ENCODE measurements at places on chromosomes 7 and 10.

DNA sequence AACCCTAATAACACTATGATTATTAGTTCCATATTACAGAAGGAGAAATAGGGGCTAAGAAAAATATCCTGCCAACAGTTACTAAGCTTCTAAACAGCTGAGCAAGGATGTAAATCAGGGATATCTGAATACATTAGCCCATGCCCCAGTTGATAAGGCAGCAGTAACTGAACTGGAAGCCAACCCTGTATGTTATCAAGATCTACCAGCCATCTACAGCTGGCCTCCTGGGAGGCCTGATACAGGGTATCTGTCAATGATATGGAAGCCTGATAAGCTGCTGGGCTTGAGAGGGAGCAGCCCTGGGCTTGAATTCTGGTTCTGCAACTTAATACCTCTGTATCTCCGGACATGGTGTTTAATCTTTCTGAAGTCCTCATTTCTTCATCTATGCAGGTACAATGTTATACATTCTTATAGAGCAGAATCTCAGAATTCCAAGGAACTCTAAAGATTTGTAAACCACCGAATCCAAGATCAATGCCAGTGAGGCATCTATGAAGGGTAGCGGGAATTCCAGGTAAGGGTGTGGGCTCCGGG, 37.9 kb upstream of the AFAP1L2 start:
- no peak for DNase-seq

DNA sequence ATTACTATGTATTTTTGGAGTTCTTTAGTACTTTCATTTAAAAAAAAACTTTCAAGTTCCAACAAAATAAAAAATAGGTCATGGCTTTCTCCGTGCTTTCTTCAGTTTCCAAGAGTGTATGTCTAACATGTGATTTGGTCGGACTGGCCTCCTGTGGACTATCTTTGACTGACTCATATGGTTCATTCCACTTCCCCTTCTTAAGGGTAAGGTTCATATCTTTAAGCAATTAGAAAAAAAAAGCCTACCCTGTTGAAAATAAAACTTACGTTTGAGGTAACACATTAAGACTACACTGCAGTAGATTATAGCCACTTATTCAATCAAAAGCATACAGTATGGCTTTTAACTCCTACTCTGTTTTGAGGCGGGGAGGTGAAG, 112.8 kb upstream of the AHR start:
- DNase-seq: no peak

DNA sequence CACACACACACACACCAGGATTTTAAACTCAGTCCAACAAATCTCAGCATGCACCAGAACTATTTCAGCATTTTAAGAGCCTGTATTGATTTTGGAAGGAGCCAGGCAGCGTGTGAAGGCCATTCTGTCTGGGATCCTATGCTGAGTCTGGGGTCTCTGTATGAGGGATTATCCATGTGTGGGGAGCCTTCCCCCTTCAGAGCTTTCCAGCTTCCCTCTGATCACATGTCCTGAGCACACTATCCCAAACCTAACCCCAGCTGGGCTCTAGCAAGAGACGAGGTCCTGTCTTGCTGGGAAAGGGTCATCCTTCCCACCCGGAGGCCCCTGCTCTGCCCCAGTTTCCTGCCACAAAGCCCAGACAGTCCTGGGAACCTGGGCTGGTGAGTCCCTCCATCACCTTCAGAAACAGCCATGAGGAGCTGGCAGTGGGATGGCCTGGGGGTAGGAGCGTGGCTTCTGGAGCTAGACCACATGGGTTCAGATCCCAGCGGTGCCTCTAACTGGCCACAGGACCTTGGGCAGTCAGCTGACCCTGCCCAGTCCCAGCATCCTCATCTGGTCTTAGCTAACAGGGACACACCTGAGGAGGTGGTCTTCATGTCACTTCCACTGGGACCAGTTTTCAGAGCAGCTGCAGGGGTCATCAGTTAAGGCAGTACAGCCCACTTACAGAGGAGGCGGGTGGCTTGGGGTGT, 79.6 kb upstream of the RET start:
- no peak for DNase-seq

- no peak for DNase-seq
Measured at GRCh38 chr10:106917452-106918055, 247.0 kb downstream of the SORCS1 start.

DNA sequence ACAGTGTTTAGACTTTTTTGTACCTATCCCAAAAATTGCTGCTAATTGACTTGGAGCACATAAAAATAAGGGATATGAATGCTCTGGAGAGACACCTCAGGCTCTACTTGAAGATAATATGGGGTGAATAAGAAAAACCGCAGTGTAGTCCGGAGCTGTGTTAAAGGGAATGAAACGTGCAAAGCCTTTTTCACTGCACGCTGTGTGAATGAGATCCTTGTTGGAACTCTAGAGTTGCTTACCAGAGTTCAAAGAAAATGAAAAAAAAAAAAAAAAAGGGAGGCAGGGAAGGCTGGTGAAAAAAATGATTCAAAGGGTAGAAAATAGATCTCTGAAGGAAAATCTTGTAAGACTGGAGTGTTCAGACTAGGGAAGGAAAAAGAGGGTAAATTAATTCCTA, 226.6 kb downstream of the LRMDA start:
- no peak for DNase-seq

- DNase-seq: no peak
Measured at GRCh38 chr7:126119981-126120380, 1132.8 kb downstream of the GRM8 start.

GRCh38 chr10:79927111-79927828, 21.6 kb downstream of the SFTPD start:
- no peak for DNase-seq

- DNase-seq: no peak
Measured at GRCh38 chr7:87226495-87226894, 7.0 kb upstream of the TMEM243 start.

GRCh38 chr10:122159141-122159970, 111.7 kb upstream of the BTBD16 start:
- no peak for DNase-seq

- DNase-seq: peak; percentile 40
Measured at GRCh38 chr7:44072364-44073231, 7.2 kb upstream of the PGAM2 start.

- DNase-seq: no peak
Measured at GRCh38 chr7:78993341-78993740, 460.1 kb downstream of the MAGI2 start.

DNA sequence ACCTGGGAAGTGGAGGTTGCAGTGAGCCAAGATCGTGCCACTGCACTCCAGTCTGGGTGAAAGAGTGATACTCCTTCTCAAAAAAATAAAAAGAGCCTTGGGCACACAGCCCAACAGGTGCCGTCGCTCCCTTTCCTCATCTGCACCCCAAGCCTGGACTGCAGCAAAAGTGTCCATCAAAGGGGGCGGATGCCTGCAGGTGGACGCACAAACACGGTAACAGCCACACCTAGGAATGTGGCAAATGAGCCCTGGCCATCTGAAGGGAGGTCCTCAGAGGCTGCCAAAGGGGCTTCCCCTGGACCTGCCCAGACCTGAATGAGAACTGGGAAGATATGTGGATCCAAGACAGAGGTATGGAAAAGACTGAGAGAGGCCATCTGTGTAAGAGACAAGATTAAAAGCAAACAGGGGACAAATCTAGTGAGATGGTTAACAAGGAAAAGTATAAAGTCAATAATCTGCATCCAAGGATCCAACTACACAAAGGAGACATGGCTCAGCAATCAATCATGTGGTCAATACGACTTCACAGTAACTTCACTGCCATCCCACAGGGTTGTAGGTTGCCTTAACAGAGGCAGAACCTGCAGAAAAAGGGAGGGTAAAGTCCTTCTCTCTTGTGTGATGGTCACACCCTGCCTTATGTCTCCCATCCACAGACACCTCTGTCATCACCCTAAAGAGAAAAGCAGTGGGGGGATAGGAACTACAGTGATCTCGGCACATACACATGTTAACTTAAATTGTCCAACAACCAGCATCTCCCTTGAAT, 25.4 kb downstream of the DRGX start:
- DNase-seq: no peak

GRCh38 chr10:118594392-118595063, 920 bp downstream of the PRLHR start:
- peak; percentile 33 for DNase-seq

DNA sequence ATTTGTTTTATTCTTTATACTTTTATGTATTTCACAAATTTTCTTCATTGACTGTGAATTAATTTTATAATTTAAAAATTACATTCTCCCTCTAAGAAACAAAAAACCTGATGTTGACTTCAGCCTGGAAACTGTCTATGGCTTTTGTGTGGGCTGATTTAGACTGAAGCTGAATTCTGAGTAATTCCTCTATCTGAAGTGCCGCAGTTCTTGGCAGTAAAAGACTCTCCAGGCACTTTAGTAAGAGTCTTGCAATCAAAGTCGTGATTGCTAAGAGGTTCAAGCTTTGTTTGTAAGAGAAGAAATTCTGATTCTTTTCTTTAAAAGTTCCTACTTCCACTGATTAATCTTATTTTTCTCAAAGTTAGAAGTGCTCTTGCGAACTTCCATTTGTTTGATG, 3.4 kb upstream of the CEP41 start:
- no peak for DNase-seq

GRCh38 chr10:108452533-108452932, 1288.0 kb upstream of the SORCS1 start:
- no peak for DNase-seq

- DNase-seq: no peak
Measured at GRCh38 chr7:94160719-94161435, 156.7 kb upstream of the BET1 start.

DNA sequence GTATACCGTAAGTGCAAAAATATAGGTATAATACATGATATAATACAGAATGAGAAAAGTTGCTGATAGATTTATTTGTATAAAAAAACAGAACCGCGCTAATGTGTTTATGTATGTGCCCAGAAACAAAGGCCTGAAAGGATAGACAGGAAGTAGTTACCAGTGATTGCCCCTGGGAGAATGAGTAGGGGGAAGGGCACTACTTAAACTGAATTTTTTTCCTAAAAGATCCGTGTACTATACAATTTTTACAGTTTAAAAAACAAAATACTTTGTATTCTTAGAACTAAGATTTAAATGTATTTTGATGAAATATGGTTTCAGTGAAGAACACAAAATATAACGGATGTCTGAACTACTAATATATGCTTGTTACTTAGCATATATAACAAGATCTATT, 2.9 kb downstream of the IPMK start:
- DNase-seq: no peak

All from activated CD4-positive, alpha-beta T cell treated with anti-CD3 and anti-CD28 coated beads, Interleukin-2, amount 50 U/mL, for 48 hours (primary cell).